ENCODE measurements at places on chromosomes 7 and 10.

- no peak for DNase-seq
Observed at GRCh38 chr10:69573056-69573806, at the start of gene NEUROG3. TSS of gene NEUROG3 (minus strand) at chr10:69573422. CDS start at chr10:69573043, 379 bp downstream.

- DNase-seq: peak; percentile 41
Observed at GRCh38 chr10:12299222-12299965, 50.0 kb upstream of the CAMK1D start.

- no peak for DNase-seq
Observed at GRCh38 chr10:43846187-43846680, 197.6 kb upstream of the ZNF32 start.

DNA sequence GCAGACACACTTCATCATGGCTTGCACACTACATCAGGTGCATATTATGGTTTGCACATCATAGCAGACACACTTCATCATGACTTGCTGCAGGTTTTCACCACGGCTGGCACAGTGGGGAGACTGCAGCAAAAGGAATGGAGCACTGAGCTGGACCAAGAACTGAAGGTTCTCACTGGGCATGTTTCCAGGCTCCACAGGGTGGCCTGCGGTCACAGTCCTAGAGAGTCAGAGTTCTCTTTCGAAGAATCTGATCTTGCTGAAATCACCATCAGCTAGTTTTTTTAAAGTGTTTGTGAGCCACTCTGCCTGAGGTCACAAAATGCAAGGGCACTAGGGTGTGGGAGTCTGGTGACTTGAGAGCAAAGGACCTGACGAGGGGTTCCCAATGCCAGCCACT lies 140.4 kb upstream of the NPY start:
- no peak for DNase-seq

DNA sequence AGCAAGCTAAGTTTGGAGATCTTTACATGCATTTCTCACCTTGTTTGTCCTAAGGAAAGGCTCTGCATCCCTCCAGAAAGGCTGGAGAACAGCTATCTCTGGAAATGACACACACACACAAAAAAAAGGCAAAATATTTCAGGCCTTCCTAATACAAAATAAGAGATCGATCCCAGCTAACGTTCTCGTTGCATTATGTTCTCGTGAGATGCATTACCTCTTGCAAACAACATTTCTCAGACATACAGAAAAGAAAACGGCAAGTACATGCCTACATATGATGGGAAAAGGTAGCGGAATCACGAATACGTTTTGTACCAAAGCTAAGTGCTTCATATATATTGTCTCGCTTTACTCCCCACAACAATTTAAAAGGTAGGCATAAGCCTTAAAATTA lies 488 bp downstream of the MTERF1 start:
- no peak for DNase-seq

DNA sequence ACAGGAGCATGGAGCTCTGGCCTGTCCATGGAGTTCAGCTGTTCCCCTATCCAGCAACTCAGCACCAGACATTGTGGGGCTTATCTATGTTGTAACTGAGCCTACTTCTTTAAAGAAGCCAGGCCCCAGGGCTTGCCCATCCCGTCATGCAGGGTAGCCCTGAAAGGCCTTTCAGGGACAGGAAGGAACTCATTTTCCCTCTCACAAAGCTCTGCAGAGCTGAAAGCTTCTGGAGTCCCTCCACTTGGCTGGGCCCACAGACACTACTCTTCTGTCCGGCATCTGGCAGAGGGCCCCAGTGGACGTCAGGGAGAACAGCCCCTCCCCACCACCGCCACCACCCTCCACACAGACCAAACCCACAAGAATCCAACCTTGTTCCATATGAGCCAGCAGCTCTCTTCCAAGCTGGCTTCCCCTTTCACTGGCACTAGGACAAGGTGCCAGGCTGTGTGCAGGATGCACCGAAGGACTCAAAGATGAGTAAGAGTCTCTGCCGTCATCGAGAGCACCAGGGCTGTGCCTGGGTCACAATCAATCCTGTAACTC lies 33.1 kb downstream of the DENND2A start:
- DNase-seq: peak; percentile 93

DNA sequence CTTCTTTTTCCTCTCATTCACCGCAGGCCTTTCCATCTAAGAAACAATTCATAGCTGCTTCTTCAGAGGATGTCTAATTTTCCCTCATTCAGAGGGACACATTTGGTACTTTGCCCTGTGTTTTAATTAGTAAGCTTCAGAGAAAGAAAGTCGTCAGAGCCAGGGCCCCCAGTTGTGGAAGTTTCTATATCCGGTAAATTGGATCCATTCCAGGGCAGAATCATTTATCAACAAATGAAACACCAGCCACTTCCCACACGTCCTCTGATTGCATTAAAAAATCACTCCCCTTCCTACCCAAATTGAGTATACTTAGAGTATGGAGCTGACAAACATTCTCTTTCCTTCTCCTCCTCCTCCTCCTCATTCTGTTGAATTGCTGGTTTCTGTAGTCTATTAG lies 205.8 kb upstream of the HDAC9 start:
- no peak for DNase-seq

- peak; percentile 29 for DNase-seq
Observed at GRCh38 chr10:113616244-113617074, 47.4 kb downstream of the NRAP start.

DNA sequence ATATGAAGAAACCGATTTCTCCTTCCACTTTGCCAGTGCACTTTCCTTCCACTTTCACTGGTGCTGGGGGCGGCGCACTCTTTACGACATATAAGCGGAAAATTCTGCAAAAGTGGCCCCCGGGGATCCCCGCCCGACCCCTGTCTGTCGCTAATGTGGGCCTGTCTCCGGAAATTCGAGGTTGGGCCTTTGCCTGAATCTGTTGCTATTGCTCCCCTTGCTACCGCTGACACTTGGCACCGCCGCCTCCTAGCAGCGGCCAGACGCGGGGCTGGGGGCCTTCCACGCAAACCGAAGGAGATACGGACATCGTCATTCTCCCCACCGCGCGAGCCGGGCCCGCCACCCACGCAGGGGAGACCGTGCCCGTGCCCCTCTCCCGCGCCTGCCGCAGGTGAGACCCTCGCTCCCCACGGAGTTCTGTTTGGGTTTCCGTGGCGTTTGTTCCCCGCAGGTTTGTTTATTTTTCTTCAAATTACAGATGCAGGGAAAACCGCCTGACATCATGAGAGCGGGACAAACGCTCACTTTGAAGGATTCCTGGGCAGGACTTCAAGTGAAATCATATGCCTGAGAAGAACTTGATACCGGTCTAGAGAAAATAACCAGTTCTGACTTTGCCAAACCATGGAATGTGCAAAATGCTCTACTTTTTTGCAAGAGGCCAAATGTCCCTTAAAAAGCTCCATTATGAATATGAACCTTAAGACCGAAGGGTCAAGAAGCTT lies 5.0 kb downstream of the TWIST1 start:
- no peak for DNase-seq

- no peak for DNase-seq
Observed at GRCh38 chr10:4686644-4686996, 139.4 kb upstream of the AKR1E2 start.

- DNase-seq: no peak
Observed at GRCh38 chr7:53048638-53049037, 13.2 kb downstream of the POM121L12 start.

DNA sequence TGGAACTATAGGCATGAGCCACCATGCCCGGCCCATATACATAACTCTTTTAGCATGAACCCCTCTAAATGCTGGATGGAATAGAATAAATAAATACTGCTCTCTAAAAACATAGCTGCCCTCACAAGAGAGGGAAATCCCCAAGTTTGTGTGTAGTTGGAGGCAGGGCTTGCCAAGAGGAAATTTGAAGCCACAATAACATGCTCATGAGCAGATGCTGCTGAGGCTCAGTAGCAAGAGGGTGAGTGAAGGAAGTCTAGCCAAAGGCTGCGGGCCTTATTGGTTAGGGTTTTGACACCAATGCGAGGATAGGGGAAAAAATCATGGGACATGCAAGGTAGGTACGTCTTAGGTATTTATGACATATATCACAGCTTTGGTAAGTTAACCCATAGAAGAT lies 17.3 kb downstream of the TPK1 start:
- no peak for DNase-seq

DNA sequence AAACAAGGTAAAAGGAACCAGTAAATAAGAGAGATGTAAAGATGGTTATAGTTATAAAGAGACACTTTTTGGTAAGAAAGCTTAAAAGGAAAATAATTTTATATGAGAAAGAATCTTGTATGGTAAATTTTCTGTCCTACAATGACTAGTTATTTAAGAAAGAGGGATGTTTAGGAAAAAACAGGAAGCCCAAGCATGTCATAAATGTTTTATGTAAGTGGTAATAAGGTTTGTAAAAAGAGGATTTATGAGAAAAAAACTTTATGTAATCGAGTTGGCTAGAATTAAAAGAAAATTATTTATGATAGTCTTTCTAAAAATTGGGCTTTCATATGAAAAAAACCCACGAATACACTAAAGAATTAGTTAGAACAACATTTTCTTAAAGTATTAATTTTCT lies 34.2 kb upstream of the CREB3L2 start:
- DNase-seq: no peak

GRCh38 chr10:22679608-22680007 lies 34.8 kb downstream of the PIP4K2A start:
- no peak for DNase-seq

- no peak for DNase-seq
Observed at GRCh38 chr10:117617659-117618058, 75.1 kb downstream of the EMX2 start.

DNA sequence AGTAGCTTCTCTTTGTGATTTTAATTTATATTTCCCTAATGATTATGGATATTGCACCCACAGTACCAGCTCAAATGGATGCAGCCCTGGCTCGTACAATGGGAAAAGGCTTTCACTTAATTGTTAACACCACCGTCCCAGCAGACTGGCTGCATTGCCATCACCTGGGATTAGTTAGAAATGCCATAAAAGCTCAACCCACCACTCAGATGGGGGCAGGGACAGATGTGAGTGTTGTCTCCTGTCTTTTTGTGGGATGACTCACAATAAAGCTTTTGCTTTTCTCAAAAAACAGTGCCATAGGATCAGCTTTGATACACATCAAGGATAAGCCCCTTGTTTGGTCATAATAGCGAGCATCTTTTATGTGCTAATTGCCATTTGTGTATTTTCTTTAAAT lies 729.1 kb downstream of the TNS3 start:
- no peak for DNase-seq

DNA sequence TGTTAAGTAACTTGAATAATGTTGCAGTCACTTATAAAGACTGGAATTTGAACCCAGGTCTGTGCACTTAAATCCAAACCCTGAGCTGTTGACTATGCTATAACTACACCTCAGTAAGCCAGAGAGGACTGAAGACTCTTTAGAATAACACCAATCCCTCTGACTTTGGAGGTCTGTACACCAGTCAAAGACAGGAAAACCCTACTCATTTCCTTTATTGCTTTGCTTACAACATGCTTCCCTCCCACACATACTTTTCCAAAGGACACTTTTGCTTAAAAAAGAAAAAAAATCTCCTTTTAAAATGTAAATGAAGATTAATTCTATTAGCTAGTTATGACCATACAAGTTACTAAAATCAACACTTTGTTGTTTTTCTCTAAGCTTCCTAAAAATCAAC lies 184.7 kb upstream of the KCTD7 start:
- DNase-seq: no peak

GRCh38 chr10:71347587-71348395 lies 28.7 kb downstream of the SLC29A3 start:
- DNase-seq: no peak

DNA sequence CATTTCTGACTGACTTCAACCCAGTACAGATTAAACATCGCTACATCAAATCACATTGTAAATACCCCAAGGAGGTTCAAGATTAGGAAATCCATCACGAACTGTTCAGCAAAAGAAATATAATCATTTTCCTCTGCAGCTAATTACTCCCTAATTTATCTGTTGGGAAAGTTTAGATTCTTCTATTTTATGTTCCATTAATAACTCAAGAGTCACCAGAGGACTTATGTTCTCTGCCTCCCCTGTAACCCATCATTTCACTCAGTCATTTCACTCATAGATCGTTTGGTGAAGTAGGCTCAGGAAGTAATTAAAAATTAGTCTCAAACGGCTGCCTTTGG lies 45.2 kb downstream of the FAM171A1 start:
- DNase-seq: no peak

DNA sequence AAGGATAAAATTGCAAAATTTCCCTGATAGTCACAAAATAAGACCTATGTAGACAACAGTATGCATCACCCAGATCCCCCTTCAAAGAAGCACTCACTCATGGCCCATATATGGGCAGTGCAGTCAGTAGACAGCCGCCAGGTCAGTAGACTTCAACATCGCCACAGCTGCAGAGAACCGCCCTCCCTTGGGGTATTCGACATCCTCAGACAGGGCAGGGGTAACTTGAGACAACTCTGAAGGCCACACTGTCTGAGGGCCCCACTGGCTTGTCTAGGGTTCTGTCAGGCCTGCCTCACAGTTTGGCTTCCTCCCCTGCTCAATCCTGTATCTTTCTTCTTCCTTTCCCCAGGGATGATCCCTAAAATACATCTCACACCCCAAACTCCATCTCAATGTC lies 172.3 kb downstream of the IMMP2L start:
- no peak for DNase-seq

GRCh38 chr7:30771880-30772425 lies 736 bp downstream of the MINDY4 start:
- DNase-seq: no peak

GRCh38 chr7:138067774-138068173 lies 8.5 kb upstream of the AKR1D1 start:
- no peak for DNase-seq

GRCh38 chr7:78437118-78437517 lies 638.5 kb downstream of the PHTF2 start:
- no peak for DNase-seq

Measured in globus pallidus (tissue), 1 donor.